ENCODE measurements at places on chromosomes 5 and 9.

DNA sequence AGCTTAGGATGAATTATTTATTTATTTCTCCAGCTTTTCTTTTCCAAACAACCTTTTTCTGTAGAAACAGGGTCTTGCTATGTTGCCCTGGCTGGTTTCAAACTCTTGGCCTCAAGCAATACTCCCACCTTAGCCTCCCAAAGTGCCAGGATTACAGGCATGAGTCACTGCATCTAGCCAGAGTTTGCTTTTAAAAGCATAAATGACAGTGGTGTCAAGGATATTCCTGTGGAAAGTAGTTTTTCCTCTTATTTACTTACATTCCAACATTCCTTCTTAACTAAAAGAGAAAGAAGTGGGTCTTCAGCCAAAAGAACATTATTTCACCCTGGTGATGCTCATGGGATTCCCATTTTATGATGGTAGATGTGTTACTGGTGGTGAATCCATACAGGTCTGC is 62.4 kb downstream of the GRIA1 start:
- DNase-seq, result no peak

DNA sequence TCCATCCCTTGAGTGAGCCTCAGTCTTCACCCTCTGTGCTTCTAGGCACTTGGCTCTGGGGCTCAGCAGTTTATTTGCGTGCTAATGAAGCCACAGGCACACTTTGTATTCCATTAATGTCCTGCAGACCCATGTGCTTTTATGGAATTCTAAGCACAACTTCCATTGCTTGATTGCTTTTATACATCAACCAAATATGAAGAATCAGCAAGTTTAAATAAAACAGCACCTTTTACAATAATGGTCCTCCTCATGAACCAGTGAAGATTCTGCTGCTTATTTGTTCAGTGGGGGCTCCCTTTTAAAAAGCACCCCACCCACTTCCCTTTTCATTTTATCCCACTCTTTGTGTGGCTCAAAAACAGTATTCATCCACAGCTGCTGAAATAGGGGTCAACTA is 60.2 kb downstream of the DCP2 start:
- no peak for DNase-seq

- DNase-seq, result no peak
Observed at GRCh38 chr5:83614841-83615240, 105.8 kb downstream of the HAPLN1 start.

DNA sequence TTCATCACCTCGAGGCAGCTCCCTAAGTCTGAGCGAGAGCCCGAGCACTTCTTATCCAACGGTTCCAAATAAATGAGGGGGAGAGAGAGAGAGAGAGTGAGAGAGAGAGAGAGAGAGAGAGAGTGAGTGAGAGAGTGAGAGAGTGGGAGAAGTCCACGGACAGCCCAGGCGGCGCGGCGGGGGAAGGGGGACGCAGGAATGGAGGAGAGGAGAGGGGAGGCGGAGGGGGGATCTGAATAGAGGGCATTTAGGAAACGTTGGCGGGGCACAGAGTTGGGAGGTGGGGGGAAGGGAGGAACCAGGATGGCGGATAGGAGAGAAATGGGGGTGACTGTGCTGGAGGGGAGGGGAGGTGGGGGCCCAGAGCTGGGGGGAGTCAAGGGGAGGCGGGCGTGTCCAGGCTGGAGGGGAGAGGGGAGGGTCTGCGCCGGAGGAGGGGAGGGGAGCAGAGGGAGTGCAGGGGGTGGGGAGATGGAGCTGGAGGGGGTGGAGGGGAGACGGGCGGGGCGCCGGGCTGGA is 398 bp upstream of the BASP1 start:
- DNase-seq, result no peak

DNA sequence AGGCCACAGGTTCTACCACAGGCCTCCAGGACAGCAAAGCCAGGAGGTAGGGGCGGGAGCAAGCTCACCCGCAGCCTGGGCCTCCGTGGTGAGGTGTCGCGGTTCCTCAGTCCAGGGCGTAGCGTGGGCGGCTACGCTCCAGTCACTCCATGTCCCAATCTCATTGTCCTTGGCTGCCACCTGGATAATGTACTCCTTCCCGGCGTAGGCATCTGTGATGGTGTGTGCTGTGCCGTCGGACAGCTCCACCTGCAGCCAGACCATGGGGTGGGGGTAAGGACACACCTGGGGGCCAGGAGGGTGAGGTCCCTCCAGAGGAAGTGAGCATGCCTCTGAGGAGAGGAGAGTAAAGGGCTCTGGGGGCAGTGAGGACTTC is 29.8 kb upstream of the ENHO start:
- no peak for DNase-seq

DNA sequence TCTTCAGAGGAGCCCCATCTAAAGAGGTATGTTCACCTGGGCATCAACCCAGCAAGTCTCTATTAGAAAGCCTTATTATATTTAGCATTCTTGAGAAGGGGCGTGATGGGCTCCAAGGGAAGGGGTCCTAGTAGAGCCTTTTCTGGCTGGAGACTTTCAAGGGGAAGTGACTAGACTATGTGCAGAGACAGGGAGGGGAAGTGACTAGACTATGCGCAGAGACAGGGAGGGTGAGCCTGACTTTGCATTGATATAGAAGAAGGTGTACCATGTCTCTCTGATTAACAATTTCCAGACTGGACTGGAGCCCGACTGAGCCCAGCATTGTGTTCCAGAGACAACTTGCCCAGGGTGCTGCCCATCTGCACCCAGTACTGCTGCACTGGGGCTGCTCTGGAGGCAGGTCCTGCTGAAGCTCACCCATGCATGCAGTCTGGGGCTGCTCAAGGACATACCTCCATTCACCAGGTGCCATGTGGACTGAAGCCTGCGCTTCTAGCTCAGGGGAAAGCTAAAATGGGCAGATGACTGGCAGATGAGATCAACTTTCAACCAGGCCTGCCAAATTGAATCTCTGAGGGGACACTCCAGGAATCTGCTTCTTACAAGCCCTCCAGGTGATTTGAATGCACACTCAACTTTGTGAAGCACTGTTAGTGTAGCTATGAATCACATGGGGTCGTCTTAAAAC is 83.0 kb upstream of the GNA14 start:
- no peak for DNase-seq

DNA sequence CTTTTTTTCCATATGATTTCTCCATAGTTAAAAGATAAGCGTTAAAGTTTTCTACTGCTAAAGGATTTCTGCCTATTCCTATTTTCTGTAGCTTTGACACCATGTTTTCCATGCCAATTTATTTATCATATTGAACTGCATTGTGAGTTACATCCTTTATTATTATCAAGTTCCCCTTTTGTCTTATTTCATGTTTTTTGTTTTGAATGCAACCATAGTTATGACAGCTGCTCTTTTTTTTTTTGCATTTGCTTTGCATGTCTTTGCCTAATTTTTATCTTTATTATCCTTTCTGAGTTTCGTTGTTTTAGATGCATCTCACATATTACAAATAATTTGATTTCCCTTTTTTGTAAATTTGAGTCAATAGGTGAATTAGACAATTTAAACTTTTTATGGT is 161.5 kb downstream of the DEPDC1B start:
- no peak for DNase-seq

- DNase-seq, result no peak
Observed at GRCh38 chr5:145497052-145497451, 338.1 kb downstream of the PRELID2 start.

- DNase-seq, result no peak
Observed at GRCh38 chr5:158819095-158819494, 280.6 kb downstream of the EBF1 start.

DNA sequence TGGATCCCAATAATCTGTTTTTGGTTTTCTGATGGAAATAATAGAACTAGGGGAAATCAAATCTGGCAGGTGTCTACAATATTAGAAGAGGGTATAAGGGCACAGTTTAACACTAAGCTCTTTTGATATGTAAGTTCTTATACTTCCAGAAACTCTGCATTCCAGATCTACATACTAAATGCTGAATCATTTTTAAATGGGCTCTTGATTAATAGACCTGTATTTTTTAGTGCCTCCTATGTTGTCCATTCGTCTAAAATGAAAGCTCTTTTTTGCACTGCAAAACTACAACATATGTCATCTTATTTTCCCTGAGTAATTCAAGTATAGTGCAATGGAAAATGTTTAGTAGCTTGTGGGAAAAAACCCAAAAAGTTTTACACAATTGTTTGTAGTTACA is 44.2 kb downstream of the NR6A1 start:
- no peak for DNase-seq

- no peak for DNase-seq
Observed at GRCh38 chr5:181283347-181283746, 22.4 kb upstream of the TRIM52 start.

GRCh38 chr9:92444841-92445240 is 20.6 kb upstream of the OMD start:
- no peak for DNase-seq

GRCh38 chr5:158821331-158821730 is 278.4 kb downstream of the EBF1 start:
- no peak for DNase-seq

DNA sequence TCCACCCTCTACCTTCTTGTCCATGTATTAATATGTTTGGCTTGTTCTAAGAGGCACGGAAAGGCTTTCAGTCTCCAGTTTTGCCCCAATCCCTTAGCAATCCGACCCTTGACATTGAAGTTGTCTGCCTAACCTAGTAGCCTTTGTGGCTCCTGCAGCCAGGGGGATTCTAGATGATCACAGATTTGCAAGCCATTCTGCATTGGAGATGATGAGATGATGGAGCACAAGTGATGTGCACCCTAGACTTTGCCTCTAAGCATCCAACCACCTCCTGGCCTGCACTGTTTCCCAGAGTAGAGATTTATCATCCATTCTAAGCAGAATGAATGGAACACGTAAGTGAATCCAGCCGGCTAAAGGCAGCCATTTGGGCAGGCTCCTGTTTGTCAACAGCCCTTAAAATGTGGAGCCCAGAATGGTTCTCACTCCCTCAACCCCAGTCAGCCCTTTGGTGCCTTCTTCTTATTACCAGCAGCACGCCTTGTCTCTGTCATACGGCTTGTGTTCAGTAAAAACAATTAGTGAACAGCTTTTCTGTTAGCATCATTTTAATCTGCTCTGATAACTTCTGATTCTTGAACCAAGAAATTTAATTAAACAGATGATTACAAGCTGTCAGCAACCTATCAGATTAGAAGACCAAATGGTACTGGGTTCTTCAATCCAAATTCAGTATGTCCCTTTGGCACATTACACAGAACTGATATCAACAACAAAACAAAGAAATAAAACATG is 5.7 kb upstream of the TRAF1 start:
- no peak for DNase-seq

DNA sequence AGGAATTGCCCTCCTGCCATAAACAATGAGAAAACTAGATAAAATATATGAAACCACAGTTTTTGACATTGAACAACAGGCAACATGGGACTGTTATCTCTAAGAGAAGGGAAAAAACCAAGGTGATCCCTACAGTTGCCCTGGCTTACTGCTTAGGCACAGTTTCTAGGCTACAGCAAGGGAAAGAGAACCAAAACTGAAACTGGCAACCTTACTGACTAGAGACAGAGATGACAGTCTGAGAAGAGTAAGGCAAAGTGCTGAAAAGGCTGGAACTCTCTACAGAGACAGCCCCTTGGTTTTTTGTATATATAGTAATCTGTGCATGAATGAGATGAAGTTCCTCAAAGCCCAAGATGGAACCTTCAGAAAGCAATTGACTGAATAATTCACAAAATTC is 36.2 kb upstream of the REEP2 start:
- no peak for DNase-seq

GRCh38 chr9:132143359-132143758 is 18.5 kb upstream of the NTNG2 start:
- DNase-seq, result no peak

GRCh38 chr9:86434039-86434726 is 80.0 kb upstream of the TUT7 start:
- no peak for DNase-seq

GRCh38 chr9:111154081-111154562 is 115.9 kb upstream of the LPAR1 start:
- DNase-seq, result no peak

DNA sequence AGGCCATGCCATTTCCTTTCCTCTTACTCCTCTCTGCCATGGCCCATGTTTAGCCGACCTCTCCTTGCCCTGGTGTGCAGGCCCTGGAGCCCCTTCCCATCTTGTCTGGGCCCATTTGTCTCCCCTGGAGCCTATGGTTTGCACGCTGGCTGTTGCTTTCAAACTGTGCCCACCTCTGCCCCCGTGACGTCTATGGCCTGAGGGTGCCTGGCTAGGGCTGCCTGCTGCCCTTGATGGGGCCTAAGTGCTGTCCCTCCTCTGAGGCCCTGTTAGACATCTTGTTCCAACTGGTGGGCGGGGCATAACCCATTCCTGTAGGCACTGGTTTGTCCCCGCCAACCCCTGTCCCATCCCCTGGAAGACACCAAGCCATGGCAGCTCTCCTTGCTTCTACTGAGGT is 22.7 kb upstream of the ENHO start:
- DNase-seq, result no peak

GRCh38 chr5:97151370-97151769 is 9.0 kb upstream of the LIX1 start:
- DNase-seq, result no peak

DNA sequence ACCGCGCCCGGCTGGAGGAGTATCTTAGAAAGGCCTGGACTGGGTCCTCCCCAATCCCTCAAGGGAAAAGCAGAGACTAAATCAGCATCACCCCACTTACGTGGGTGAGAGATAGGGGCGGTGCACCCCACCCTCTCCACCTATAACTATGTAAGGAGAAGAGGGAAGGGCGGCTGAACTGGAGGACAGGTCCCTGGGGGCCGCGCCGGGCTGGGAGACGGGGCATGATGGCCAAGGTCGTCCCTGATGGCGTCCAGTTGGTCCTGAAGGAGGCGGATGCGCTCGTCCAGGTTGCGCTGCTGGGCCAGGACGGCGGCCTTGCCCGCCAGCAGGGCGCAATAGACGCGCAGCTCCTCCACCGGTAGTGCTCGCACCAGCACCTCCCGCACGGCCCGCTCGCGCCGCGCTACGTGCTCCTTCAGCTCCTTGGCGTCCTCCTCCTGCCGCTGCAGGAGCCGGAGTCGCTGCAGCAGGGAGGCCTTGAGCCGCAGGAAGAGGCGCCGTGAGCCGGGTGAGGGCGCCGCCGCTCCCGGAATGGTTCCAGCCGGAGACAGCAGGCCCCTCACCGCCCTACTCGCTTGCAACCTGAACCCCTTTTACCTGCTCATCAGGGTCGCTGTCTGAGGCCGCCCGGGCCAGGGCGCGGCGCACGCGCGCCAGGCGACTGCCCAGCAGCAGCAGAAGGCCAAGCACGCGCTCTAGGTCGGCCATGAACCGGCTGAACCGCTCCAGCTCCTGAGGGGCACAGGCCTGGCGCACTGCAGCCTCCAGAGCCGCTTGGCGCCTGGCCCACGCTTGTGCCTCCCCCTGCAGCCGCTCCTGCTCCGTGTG is 7.6 kb downstream of the SHROOM1 start:
- no peak for DNase-seq

All from activated naive CD4-positive, alpha-beta T cell treated with anti-CD3 and anti-CD28 coated beads, Interleukin-2, amount 50 U/mL, for 16 hours (primary cell).